Colonic mucosa (tissue), 4 donors: ENCODE measurements at places on chromosomes 2 and 18. TPM values are rescaled to one million over a fixed set of nuclear protein-coding genes. Genes with fewer than 3 reads are reported as not detected.

DNA sequence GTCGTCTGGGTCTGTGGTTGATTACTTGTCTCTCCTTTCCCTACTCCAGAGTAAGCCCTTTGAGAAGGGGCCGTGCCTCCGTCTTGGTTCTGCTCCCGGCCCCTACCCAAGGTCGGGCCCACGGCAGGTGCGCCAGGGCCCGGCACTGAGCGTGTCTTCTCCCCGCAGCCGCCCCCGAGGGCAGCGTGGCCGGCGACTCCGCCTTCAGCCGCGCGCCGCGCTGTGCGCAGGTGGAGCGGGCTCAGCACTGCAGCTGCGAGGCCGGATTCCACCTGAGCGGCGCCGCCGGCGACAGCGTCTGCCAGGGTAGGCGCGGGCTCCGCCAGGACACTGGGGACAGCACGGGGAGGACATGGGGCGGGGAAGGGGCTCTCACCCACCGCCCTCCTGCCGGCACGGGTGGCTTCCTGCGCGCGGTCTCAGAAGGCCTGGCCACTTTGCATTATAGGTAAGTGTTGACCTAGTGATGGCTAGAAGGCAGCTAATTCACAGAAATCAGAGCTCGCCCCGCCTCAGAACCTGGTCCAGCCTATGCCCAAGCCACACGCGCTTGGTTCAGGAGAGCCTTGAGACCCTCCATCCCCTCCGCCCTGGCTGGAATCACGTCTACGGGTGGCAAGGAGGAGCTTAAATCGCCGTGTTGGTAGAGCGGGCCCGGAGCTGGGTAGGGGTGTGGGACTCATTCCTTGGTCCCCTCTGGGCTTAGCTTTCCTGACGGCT lies 43.5 kb downstream of the FBLN7 start:
- no peak for DNase-seq

- no peak for DNase-seq
Observed at GRCh38 chr2:235098736-235099494, 147.1 kb downstream of the SH3BP4 start.

DNA sequence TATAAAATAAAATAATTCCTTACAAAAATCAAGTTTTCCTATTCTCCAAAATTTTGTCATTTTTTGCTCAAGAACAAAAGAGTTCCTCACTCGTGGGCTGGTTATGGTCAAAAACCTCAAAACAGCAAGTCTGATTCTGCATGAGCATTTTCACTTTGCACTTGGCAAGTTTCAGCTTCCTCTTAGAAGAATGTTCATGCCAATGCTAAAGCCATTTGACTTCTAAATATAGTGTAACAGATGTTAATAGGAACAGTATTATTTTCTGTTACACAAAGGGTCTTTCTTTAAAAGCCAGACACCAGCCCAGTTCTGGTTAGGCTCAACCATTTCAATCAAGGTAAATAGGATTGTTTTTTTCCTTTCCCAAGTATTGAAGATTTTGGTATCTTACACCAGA lies 261.3 kb upstream of the CCDC68 start:
- no peak for DNase-seq

- peak; percentile 97 for DNase-seq
Observed at GRCh38 chr2:25362049-25362433, 20.3 kb upstream of the DNMT3A start.

DNA sequence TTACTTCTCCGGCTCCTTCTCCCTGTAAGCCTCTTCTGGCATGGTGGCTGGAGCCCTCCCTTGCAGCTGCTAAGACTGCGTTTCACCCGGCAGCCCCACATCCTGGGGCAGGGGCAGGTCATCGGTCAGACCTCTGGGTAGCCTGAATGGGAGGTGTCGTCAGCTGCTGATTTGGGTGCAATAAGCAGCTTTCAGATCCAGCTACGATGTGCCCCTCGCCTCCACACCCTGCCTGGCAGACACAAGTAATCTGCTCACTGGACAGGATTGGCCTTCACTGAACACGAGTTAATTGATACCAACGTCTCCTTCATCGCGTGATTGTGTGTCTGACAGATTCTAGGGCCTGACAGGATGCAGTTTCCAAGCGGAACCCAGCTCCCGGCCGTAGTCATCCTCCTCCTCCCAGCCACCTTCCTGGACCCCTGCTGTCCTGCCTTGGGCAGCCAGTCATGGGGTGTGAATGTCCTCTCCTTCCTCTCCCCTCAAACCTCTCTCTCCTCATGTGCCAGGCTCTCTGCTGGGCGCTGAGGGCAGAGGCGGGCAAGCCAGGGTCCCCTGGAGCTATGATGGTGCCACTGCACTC lies 18.9 kb upstream of the PDIA6 start:
- no peak for DNase-seq

GRCh38 chr18:61955644-61956043 lies 62.8 kb upstream of the RNF152 start:
- no peak for DNase-seq

GRCh38 chr2:174728096-174728495 lies 36.2 kb downstream of the CHRNA1 start:
- no peak for DNase-seq

- DNase-seq: no peak
Observed at GRCh38 chr2:31070339-31071125, 67.7 kb downstream of the GALNT14 start.

- DNase-seq: no peak
Observed at GRCh38 chr2:160334028-160334741, 134.1 kb upstream of the ITGB6 start.

CYTIP gene
- 8.0 TPM for total RNA-seq
